Activated CD4-positive, CD25-positive, alpha-beta regulatory T cell treated with anti-CD3 and anti-CD28 coated beads, Interleukin-2, amount 50 U/mL, for 72 hours (primary cell): ENCODE measurements at places on chromosomes 2 and 18.

DNA sequence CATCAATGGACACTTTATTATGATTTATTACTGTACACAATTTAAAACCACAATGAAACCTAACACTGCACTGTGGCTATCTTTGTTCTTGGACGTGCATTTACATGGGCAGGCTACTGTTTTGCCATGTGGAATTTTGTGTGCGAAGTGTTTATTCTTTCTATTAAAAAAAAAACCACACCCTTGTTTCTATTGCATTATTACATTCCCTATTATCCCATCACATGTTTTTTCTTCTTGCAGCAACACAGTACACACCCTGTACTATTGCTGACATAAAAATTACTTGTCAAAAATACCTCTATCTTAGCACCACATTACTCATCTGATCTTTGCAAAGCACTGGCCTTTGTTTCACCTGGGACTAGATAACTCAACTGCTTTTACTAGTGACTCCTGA lies 1.5 kb downstream of the RNF152 start:
- no peak for DNase-seq

GRCh38 chr18:68427951-68428401 lies 286.9 kb downstream of the TMX3 start:
- DNase-seq = no peak

- DNase-seq = no peak
Measured at GRCh38 chr2:68167186-68167585, 9.5 kb downstream of the PNO1 start.

DNA sequence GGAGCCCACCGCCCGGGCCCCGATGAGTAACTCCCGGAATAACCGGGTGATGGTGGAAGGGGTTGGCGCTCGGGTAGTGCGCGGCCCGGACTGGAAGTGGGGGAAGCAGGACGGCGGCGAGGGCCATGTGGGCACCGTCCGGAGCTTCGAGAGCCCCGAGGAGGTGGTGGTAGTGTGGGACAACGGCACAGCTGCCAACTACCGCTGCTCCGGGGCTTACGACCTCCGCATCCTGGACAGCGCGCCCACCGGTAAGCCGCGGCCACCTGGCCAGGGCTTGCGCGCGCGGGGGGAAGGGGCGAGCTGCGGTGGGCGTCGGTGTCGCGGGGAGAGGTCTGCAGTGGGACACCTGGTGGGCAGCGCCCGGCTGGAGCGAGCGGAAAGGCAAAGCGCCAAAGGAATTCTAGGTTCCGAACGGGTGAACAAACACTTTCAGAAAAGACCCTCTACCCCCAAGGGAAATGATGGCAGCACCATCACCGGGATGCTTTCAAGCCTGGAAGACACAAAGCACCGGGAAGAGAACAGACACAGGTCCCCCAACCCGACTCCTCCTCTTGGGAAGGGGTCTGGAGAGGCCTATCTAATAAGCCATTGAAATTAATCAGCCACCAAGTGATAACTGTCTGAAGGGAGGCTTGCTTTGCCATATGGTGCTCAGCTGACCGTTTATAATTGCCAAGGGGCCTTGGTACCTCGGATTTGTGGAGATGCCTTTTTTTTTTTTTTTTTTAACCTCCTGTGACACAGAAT lies 1.1 kb downstream of the MIB1 start:
- DNase-seq = peak; percentile 58

DNA sequence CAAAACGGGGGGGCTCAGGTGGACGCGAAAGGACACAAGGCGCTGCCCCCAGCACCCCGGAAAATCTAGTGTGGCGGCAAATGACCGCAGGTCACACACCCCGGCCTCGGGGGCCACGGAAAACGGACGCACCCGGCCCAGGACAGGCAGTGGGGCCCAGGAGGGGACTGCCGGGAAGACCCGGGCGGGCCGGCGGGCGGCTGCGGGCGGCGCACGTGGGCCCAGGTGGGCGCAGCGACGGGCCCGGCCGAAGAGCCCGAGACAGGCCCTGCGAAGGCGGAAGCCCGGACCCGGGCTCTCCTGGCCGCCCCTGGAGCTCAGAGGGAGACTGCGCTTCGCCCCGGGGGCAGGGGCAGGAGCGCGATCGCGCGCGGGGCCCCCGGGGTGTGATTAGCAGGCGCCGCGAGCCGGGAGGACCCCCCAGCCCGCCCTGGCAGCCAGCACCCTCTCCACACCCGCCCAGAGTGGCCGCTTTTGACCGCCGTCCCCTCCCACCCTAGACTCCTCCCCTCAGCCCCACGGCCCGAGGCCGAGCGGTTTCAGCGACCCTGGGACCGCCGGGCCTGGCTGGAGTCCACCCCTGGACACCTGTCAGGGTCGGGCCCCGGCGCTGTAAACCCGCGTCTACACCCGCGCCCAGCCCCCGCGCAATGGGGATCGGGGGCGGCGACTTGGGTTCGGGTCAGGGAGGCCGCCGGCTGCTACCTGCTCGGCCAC lies 773 bp downstream of the MBP start:
- peak; percentile 57 for DNase-seq

DNA sequence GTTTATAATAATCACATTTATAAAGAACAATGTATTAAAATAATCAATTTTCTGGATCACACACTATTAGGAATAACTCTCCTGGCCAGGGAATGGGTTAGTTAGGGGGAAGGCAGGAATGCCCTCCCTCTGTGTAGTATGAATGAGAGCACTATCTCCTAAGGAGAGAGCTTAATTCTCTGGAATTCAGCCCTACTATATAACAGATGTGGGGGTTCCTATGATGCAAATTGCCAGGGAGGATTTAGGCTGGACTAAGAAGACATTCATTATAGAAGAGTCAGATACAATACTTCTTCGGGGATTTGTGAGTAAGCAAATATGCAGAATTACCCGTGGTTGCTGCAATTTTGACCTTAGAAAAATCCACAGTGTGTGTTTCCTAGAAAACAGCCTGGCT lies 250.1 kb upstream of the VRK2 start:
- DNase-seq = no peak

DNA sequence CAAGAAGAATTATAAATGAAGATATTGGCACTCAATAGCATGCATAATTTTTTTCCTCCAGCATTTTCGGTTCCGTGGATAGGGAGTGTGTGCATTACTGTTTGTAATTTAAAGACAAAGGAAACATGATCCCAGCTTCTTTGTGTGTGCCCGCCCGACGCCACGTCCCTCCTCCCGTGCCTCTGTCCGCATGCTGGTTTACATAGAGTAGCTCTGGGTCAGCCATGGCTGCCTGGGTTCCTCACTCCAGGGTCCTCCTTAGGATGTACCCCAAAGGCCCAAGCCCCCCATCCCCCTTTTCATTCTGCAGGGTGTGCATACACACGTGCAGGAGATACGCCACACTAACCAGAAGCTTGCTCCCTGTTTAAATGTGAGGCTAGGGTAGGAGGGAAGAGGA lies 214.7 kb downstream of the KLHL29 start:
- no peak for DNase-seq

- no peak for DNase-seq
Measured at GRCh38 chr18:12296087-12296403, 12.0 kb upstream of the TUBB6 start.

DNA sequence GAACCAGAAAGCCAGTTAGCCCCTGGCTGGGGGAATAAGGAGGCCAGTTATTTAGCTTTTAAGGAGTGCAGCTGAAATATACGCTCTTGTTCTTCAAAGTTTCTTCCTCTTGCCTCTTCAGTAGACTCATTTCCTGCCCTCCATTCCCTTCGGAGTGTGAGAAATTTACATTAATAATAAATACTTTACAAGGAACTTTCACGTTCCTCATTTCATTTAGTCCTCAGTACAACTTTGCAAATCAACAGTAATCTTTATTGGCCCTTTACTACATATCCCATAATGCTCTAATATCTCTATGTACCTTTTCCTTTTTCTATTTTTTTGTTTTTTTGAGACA lies 15.6 kb downstream of the PLCD4 start:
- no peak for DNase-seq

- no peak for DNase-seq
Measured at GRCh38 chr2:73283545-73284295, 558 bp downstream of the FBXO41 start.

DNA sequence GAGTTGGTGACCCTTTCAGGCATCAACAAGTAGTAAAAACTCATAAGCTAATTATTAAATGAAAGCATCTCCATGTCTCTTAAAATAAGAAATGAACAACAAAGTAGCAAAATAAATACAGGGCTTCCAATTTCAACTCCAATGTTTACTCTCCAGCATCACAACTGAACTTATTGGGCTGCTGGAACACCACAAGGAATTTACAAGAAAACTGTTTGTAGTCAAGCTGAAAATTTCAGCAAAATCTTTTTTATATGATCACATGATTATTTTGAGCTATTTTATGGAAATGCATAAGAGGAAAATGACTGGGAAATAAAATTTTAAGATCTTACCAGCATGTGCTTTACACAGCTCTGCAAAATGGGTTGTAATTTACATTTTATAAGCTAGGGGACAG lies 28.1 kb downstream of the COBLL1 start:
- DNase-seq = no peak

GRCh38 chr2:168039881-168040280 lies 207.5 kb downstream of the STK39 start:
- DNase-seq = no peak

- DNase-seq = no peak
Measured at GRCh38 chr2:190468814-190469569, 60.8 kb downstream of the MFSD6 start.

DNA sequence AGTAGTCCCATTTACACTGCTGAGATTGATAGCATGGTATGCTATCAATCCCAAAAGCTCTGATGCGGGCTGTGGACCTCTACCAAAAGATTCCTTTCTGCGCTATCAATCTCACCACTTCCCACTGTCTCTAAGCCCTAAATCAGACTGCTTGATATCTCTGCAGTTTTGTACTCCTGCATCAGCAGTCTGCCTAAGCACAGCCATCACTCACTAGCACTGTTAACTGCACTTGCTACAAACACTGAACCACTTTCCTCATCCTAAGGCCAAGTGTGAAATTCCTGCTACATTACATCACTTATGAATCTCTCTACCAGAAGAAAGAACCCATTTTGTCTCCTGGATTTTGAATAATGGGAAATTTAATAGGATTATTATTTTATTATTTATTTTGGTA lies 237.0 kb downstream of the HNMT start:
- DNase-seq = no peak

DNA sequence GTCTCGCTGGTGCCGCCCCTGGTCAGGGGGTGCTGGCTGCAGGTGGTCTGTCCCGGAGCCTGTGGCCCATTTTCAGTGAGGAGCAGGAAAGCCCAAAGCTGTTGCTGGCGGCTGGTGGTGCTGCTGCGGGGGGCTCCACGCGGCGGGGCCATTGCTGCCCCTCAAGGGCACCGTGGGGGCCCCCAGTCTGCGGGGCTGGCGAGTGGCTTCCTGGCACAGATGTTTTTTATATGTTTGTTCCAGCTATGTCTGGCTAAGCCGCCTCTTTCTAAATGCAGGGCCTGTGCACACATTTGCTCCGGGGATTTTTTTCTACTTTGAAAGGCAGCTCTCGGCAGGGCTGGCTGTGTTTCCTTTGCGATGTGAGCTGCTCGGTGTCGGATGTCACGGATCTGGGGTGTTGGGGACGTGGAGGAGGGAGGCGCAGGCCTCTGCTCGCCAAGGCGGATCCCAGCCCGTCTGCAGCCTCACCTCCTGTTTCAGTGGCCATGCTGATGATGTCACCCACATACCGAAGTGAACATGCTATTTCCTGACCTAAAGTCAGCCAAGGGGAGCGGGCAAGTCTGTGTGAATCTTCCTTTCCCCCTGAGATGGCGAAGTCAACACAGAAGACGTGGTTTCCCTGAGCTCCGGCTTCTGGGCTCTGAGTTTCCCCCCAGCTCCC lies 112.0 kb upstream of the CTDP1 start:
- DNase-seq = no peak
